ENCODE measurements at places on chromosomes 4 and X.

DNA sequence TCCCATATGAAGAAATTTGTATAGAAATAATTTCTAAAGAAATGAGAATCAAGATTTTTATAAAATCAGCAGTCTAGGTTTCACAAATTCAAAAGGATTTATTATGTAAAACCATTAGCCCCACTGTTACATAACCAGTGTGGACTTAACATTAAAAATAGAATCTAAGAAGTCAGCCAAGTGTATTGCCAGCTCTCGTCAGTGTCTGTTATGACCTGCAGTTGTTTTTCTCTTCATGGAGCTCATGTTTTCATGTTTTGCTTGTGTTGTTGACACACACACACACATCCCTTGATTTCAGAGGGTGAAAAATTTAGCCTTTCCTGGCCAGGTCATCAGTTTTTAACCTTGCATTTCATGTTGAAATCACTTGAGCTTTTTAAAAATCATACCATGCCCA lies 39.5 kb downstream of the USP38 start:
- DNase-seq = no peak

DNA sequence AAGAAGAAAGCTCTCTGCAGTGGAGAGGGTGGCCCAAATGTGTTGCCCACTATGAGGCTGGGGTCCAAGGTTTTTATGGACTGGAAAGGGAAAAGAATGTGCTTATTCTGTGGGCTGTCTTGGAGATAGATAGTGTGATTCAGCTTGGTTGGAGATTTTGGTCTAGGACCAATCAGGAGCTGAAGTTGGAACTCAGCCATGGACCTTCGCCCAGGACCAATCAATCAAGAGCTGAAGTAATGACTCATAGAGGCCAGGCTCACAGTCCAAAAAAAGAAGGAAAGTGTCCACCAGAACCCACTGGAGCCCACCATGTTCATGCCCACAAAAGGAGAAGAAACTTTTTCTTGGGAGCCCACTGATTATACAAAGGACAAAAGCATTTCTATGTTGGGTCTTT lies 369.5 kb downstream of the UBE2NL start:
- no peak for DNase-seq

DNA sequence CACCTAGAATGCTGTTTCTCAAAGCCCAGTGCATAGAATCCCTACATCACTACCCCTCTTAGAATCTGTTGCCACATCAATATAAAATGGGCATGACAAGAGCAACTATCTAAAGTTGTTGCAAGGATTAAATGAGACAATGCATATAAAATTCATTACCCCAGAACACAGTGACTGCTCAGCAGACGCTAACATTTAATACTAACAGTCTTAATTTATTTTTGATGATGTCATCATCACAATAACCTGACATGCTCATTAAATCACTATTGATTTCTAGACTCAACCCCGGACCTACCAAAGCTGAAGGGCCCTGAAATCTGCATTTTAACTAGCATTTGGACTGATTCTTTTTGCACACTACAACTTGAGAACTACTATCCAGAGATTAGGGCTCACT lies 3.9 kb downstream of the ARSJ start:
- no peak for DNase-seq

GRCh38 chr4:111323916-111324315 lies 701.0 kb upstream of the PITX2 start:
- no peak for DNase-seq

GRCh38 chrX:39819921-39820849 lies 277.6 kb downstream of the BCOR start:
- DNase-seq = no peak

GRCh38 chr4:74625981-74626380 lies 168.3 kb downstream of the BTC start:
- no peak for DNase-seq

GRCh38 chr4:187577941-187578480 lies 417.6 kb upstream of the ZFP42 start:
- no peak for DNase-seq

DNA sequence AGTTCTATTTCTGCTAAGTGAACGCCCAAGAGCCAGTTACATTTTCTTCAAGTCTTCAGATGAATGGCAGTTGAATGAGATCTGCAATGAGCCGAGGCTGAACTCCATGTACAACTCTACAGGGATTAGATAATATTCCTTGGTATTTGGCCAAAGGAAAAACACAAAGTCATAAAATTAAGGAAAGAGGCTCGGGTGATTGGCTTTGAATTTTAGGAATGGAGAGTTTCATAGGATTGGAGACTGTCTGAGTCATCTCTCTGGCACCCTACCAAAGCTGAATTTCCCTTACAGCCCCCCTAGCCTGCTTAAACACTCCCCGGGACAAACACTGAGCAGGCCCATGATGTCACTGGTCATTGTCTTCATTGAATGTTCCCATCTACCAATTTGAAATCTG lies 188.0 kb upstream of the C1QTNF7 start:
- no peak for DNase-seq

DNA sequence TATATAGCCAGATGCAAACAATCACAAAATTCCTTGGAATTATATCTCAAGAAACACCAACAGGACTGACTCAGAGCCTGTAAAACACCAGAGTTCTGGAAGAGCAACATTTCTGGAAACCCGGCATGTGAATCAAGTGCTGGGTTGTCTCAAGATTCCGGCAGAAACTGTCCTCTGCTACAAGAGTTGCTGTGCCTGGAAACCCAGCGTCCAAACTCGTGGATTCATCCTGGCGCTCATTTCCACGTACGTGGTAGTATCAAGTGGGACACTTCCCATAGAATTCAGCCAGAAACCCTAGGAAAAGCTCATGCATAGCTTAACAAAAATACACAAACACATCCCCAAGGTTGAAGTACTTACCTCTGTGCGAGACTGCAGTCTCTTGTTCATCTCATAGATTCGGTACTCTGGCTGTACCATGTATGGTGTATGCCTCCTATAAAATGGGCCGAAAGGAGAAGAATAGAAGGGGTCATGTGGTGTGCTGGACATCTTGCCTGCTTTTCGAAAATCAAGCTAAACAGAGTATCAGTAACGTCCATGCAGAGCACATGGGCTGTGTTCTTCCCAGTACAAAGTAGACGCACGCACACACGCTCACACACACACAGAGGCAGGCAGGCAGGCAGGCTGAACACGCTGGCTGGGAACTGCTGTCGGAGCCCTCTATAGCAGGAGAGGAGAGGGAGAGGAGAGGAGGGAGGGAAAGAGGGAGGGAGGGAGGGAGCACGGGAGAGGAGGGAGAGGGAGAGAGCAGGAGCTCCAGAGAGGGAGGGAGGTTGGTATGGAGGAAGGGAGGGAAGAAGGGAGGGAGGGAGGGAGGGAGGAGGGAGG lies at the start of gene LDB2:
Gene LDB2, minus strand, starts transcription at position 655 of the 837 bp plus-strand sequence.
- no peak for DNase-seq

- no peak for DNase-seq
Observed at GRCh38 chr4:109989044-109989443, 76.4 kb downstream of the EGF start.

DNA sequence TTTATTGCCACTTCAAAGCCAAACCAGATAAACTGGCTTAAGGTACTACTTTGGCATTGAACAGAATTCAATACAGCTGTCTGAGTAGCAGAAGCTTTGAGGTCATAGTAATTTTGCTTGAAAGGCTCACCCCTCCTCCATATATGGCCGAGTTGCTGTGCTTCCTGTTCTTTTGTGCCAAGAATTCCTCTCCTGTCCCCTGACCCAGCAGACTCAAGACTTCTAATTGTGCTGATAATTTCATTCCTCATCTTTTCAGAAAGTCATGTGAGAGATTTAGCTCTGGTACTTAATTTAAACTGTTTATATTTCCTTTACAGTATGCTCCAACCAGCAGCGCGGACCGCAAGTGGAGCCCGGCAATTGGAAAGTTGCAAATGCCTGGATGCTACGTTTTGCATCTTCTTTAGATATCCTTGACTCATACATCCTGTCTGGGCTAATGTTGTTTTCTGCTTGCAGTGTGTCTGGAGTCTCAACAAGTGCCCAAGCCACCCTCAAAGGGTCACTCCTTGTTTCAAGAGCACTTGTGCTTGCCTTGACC lies 373.4 kb downstream of the PDGFC start:
- DNase-seq = no peak
